ENCODE measurements at places on chromosomes 1 and 21.

DNA sequence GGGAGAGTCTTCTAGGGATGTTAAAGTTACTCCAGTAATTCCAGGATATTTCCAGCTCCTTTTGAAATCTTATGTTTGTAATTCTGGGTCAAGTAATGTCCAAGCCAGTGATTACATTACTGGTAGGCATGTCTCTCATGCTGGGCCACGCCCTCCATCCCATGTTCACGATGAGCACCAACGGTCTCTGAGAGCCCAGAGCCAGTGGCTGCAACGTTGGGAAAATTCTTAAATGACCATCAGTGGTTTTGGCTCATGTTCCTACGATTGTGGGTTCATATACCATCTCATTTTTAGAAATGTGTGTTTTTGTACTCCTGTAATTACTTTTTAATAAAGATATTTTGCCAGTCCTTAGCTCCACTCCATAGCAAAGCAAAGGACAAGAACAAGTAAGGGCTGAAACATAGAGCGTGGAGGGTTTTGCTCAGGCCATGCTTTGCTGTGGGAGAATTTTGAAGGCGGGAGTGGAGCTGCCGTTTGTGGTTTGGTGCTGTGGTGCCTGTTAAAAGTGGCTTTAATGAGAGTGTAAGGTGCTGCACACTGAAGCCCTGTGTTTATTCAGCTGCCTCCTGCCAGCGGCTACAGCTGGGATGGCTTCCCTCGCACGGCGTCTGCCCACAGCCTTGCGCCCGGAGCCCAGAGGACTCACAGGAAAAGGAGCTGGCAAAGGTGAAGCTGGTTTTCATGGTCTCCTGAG, 28.9 kb downstream of the VANGL1 start:
- DNase-seq, result peak; percentile 89

DNA sequence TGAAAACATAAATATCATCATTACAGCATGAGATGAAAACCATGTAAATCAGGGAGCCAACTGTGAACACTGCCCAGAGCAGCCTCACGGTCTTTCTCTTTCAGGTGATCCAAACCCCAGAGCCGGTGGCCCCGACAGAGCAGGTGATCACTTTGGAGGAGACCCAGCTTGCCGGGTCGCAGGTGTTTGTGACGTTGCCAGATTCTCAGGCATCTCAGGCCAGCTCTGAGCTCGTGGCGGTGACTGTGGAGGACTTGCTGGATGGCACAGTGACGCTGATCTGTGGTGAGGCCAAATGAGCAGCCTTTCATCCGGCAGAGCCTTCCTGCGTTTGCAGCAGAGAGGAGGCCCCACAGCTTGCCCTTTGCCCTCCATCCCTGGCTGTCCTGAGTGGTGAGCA, 37.2 kb upstream of the EPHA8 start:
- DNase-seq, result no peak

- peak; percentile 91 for DNase-seq
These were observed 125.1 kb downstream of the ETS2 start for GRCh38 chr21:38930853-38931252.

- DNase-seq, result no peak
These were observed 181.2 kb upstream of the SNX7 start for GRCh38 chr1:98480271-98480670.

GRCh38 chr1:227325156-227325555, 6.9 kb upstream of the CDC42BPA start:
- no peak for DNase-seq

- no peak for DNase-seq
These were observed 31.6 kb downstream of the TTLL7 start for GRCh38 chr1:83967336-83967735.

GRCh38 chr1:244214009-244214967, 163.2 kb downstream of the ZBTB18 start:
- DNase-seq, result peak; percentile 49

DNA sequence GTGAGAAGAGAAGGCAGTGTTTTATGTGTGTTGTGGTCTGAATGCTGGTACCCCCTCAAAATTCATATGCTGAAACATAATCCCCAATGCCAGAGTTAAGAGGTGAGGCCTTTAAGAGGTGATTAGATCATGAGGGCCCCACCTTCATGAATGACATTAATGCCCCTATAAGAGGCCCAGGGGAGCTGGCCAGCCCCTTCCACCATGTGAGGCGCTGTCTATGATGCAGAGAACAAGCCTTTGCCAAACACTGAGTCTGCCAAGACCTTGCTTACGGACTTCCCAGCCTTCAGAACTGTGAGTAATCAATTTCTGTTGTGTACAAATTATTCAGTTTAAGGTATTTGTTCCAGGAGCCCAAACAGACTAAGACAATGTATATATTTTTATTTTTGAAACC, 20.2 kb downstream of the CAPZB start:
- no peak for DNase-seq

DNA sequence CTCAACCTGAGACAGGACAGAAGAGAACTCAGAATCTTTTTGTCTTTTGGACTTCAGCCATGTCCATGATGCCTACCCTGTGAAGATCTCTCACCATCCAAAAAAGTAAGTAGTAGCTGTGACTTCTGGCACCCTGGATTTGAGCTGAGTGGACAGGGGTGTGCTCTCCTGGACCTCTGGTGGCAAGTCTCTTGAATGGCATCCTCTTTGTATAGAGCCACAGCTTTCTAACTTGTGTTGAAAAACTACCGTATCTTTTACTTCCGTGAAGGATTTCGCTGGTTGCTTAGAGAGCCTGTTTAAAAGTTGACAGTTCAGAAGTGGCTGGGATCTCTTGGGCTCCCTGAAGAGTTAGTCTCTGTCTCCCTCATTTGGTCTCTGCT, 1.8 kb downstream of the MFN2 start:
- DNase-seq, result peak; percentile 43

DNA sequence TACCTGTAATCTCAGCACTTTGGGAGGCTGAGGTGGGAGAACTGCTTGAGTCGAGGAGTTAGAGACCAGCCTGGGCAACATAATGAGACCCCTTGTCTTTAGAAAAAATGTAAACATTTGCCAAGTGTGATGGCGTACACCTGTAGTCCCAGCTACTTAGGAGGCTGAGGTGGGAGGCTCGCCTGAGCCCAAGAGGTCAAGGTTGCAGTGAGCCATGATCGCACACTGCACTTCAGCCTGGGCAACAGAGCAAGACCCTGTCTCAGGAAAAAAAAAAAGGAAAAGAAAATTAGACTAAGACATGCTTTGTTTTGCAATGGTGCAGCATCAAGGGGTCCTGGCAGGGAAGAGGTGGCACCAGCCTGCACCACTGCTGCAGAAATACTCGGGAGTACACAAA, 16.8 kb upstream of the GPR157 start:
- DNase-seq, result no peak

DNA sequence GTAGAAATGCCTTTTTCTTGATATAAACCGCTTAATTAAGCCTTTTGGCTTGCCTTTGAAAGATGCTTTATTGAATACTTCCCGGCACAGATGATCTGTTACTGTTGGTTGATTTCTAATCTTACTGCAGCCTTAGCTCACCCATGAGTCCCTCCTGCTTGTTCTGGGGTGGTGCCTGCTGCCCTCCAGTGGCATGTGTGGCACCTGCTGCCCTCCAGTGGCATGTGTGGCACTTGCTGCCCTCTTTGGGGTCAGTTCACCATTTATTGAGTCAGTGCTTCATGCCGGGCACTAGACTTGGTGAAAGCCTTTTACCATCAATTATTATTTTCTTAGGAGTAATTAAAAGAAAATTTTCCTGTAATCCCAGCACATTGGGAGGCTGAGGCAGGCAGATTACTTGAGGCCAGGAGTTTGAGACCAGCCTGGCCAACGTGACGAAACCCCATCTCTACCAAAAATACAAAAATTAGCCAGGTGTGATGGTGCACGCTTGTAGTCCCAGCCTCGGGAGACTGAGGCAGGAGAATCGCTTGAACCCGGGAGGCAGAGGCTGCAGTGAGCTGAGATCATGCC, 54.3 kb downstream of the ADARB1 start:
- peak; percentile 84 for DNase-seq

DNA sequence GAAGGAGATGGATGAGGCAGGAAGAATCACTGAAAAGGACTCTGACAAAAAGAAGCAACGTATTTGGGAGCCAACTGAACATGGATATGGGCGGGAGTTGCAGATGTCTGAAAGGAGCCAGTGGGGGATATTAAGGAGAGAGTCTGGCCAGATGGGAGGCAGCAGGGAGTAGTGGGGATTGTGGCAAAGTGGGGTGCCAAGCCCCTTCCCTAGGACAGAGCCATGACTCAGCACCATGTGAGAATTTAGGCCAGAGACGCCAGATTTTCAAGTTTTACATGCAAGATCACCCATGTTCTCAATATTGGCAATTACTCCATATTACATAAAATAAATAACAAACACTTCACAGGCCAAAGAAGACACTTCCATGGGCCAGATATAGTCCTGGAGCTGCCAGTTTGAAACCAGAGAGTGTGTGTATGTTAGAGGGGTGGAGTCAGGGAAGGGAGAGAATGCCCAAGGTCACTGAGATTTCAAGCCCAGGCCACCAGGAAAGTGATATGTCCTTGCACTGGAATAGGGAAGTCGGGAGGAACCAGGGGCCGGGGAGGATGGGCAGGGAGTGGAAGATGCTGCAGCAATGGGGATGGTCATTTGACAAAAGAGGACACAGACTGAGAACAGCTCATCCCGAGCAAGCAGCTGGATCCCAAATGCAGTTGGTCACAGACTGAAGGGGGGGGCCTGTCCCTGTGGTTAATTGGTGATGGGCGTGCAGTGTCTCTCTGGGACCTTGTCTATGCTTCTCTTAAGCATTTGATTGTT, 23.5 kb downstream of the TMEM51 start:
- DNase-seq, result no peak

GRCh38 chr1:33346533-33346926, 25.6 kb upstream of the A3GALT2 start:
- no peak for DNase-seq

GRCh38 chr1:83077411-83077810, 921.5 kb downstream of the TTLL7 start:
- DNase-seq, result no peak

DNA sequence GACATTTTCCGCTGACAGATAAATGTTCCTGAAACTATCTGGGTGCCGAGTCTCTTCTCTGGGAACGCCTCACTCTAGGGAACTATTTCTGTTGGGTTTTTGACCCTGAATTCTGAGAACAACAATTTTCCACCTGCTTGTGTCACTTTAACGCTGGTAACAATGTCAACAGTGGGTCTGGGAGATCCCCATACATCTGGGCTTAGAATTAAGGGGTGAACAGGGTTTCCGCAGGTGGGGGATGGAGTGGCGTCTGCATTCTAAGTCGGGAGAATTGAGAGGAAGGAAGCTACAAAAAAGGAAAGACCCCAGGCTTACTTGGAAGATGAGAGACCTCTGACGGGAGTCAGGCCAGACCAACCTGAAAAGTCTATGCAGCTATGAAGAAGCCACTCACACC, 8.7 kb downstream of the CD247 start:
- DNase-seq, result no peak

DNA sequence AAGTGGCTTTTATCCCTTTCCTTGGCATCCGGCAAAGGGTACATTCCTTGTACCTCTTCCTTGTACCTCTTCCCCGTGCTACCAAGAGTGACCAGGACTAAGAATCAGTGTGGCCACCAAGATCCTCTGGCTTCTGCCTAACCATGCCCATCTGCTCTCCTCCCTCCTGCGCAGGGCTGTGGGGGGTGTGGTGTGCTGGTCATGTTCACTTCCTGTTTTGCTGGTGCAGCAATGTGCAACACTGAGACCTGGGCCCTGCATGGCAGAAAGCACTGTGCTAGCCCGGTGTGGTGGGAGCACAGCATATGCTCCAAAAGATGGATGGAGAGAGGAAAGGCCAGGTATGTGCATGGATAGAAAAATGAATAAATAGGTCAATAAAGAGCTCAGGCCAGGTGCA, 33.3 kb upstream of the TENT5C start:
- peak; percentile 87 for DNase-seq

DNA sequence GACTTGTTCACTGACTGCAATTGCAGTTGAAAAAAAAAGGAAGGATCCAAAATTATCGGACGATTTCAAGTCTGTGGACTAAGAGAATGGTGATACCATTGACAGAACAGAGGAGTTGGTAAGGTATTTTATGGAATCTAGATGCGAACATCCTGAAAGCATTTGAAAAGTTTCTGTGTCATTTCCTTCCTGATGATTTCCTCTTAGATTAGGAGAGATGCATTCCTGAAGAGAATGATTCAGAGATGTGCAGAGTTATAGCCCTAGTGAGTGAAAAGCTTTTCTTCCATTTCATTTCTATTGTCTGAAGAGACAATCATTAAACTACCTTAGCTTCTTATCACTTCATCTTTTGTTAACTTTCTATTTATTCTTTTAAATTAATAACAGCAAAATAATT, 200.0 kb downstream of the KCNK2 start:
- DNase-seq, result no peak

Data from NB4 (cell line).